ENCODE measurements at places on chromosomes 2 and 18. TPM values are rescaled to one million over a fixed set of nuclear protein-coding genes. Genes with fewer than 3 reads are reported as not detected.
A peak's percentile ranks its signal among the peaks of the same experiment; 100 is the strongest.

The CCDC68 gene
- polyA plus RNA-seq = 14.1 TPM

GRCh38 chr18:50128506-50129271 is 66.3 kb downstream of the MYO5B start:
- DNase-seq = no peak

GRCh38 chr2:240422658-240423329 is 12.7 kb upstream of the GPC1 start:
- no peak for DNase-seq

The G6PC2 gene
- polyA plus RNA-seq = not detected

The CPS1 gene
- polyA plus RNA-seq = 2.5 TPM

DNA sequence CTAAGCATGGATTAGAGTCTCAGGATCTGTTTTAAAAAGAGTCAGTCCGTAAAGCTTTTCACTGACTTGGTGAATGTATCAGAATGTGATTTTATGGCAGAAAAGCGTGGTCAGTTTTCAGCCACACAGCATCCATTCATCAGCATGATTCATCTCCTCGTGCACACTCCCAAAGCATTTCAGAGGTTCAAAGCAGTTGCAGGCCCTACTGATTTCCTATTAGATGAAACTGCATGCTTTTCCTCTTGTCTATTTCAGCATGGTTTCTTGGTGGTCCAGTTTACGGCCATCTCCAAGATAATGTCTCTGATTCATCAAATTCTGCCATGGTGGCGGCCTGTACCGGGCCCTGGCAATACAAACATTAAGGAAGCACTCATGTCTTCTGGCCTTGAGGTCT is 4.8 kb upstream of the PARD6G start:
- no peak for DNase-seq

DNA sequence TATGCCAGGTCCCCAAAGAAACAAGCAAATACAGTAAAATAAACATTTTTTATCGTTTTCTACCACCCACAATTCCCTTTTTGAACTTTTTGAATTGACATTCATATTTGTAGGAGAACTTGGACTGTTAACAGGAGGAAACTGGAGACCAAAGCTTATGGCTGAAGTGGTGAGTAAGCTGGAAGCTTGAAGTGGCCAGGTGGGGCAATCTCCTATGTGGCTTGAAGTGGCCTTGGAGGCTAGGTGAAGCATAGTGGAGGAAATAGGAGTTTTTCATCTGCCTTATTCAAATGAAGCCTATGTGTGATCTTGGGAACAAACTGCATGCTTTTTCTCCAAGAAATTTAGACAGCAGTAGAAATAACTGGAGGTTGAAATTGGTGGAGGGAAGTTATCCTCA is 962.9 kb upstream of the FANCL start:
- DNase-seq = no peak

- DNase-seq = no peak
Measured at GRCh38 chr2:28869494-28870145, 489 bp downstream of the TRMT61B start.

- DNase-seq = peak; percentile 69
Measured at GRCh38 chr2:74778381-74779264, 55.3 kb upstream of the HK2 start.

The LYPD6B gene
- 33.6 TPM for polyA plus RNA-seq

GRCh38 chr18:21270453-21270852 is 28.4 kb downstream of the GREB1L start:
- no peak for DNase-seq

DNA sequence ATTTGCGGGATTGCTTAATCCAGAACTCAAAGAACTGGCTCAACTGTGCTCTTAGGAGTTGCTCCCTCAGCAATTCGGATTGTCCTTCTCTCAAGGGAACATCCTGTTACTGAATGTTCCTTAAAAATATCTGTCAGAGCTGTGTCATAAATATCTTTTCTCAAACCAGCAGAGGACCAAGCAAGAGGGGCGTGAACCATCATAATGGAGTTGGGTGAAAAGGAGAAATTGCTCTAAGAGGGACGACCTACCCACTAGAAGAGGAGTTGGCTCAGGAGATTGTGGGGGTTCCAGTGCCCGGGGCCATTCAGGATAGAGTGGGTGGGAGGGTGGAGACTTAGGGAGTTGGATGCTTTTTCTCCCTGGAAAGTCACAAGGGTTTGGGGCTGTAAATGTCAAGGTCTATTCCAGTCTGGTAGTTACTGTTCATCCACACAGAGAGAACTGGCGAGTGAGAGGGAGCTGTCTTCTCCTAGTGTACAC is 59.5 kb downstream of the MERTK start:
- DNase-seq = no peak

DNA sequence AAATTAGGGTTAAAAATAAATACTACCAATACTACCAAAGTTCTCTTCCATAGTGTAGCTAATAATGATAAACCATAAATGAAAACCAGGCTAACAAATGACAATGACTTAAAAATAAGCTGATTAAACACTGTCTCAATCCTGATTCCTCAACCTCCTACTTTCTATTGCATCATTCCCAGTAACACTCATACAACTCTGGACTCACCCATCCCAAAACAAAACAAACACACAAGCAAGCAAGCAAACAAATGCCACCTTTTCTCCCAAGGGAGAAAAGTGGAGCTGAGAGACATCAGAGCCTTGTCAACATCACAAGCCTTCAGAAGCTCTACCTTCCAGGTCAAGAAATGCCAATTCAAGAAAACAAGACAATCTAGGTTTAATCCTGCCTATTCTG is 620.7 kb downstream of the NYAP2 start:
- DNase-seq = no peak

The ADRA2B gene
- 5.9 TPM for polyA plus RNA-seq

The MYL1 gene
- polyA plus RNA-seq = 0.23 TPM

- no peak for DNase-seq
Measured at GRCh38 chr2:117684919-117685318, 129.6 kb upstream of the DDX18 start.

- no peak for DNase-seq
Measured at GRCh38 chr2:8196316-8196715, 485.5 kb upstream of the ID2 start.

The ALPI gene
- polyA plus RNA-seq = 0.06 TPM

DNA sequence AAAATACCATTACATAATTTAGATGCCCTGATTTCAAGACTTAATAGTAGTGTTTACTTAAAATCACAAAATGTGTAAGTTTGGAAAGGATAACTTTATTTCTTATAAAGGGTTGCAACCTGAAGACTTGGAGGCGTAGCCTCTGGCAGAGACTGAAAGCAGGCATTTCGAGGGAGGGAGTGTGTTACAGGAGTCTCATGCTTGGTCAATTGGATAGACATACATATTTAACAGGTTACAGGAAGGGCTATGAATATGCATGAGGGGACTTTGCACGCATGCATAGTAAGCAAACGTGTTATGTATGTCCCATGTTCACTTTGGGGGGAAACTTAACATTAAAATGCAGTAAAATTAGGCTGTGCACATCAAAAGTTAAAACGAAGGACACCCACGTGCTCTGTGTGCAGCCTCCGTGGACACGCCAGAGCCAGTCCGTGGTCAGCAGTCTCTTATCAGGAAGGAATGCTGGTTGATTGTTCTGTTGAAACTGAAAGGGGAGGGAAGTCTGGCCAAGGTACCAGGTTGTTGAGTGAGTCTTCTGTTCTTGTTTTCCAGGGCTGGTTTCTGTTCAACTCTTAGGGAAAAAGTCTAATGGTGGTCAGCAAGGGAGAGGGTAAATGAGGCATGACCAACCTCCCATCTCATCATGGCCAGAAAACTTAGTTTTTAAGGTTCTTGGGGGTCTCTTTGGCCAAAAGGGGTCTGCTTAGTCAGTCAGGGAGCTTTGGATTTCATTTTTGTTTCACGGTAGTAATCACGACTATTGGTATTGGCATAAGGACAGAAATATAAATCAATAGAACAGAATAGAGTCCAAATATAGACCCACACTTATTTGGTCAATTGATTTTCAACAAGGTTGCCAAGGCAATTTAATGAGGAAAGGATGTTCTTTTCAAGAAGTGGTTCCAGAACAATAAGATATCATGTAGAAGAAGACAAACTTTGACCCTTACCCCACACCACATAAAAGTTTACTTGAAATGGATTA is 121.9 kb downstream of the MCFD2 start:
- DNase-seq = no peak

GRCh38 chr2:129709001-129709955 is 270.2 kb upstream of the RAB6C start:
- no peak for DNase-seq

Data from renal pelvis (tissue), 12 donors.